Pulmonary artery endothelial cell (primary cell): ENCODE measurements at places on chromosomes 12 and 14. TPM values are rescaled to one million over a fixed set of nuclear protein-coding genes. Genes with fewer than 3 reads are reported as not detected.

CIT gene
- total RNA-seq: 15.8 and 29.7 TPM in 2 replicates

CDKN1B gene
- 49.5 and 56.7 TPM in 2 replicates for total RNA-seq

ZDHHC22 gene
- total RNA-seq: under 0.01 and 0.04 TPM in 2 replicates

NUDT14 gene
- 26.9 and 44.8 TPM in 2 replicates for total RNA-seq

DCD gene
- not detected in 2 replicates for total RNA-seq

CDKL1 gene
- total RNA-seq: 19.9 and 45.8 TPM in 2 replicates

PTHLH gene
- 3.0 and 3.4 TPM in 2 replicates for total RNA-seq

SLC39A5 gene
- total RNA-seq: not detected in 2 replicates

RGS6 gene
- total RNA-seq: not detected in 2 replicates

GALNT8 gene
- total RNA-seq: 0.40 and 2.7 TPM in 2 replicates

ETNK1 gene
- 41.0 and 49.9 TPM in 2 replicates for total RNA-seq

CLEC4C gene
- total RNA-seq: not detected in 2 replicates

KLRG1 gene
- total RNA-seq: 7.9 and 10.0 TPM in 2 replicates

ADAMTS20 gene
- not detected in 2 replicates for total RNA-seq

FOXA1 gene
- total RNA-seq: 0.07 TPM in 1 of 2 replicates, not detected in the other

P2RX4 gene
- total RNA-seq: 70.5 and 80.9 TPM in 2 replicates

TSPAN19 gene
- total RNA-seq: 0.07 and 0.14 TPM in 2 replicates

GYS2 gene
- not detected in 2 replicates for total RNA-seq

XRCC3 gene
- 17.4 and 36.9 TPM in 2 replicates for total RNA-seq

GALNT6 gene
- 75.0 and 112 TPM in 2 replicates for total RNA-seq

SERPINA9 gene
- not detected in 2 replicates for total RNA-seq

CCDC88C gene
- total RNA-seq: 21.2 and 30.5 TPM in 2 replicates

MIP gene
- total RNA-seq: 0.07 and 0.20 TPM in 2 replicates

GPR135 gene
- total RNA-seq: 0.66 and 0.99 TPM in 2 replicates

ABCD2 gene
- under 0.01 TPM in 1 of 2 replicates, not detected in the other for total RNA-seq

SLC38A4 gene
- under 0.01 TPM in 1 of 2 replicates, not detected in the other for total RNA-seq

KRT6C gene
- total RNA-seq: 0.07 TPM in 1 of 2 replicates, not detected in the other

CLMN gene
- total RNA-seq: 3.6 and 4.8 TPM in 2 replicates

RPL10L gene
- total RNA-seq: not detected in 2 replicates

REP15 gene
- total RNA-seq: 1.3 and 3.0 TPM in 2 replicates

CLEC1B gene
- total RNA-seq: 0.18 TPM in 1 of 2 replicates, not detected in the other

KRT83 gene
- total RNA-seq: not detected in 2 replicates

MANSC1 gene
- 9.2 and 10.8 TPM in 2 replicates for total RNA-seq

UNC79 gene
- total RNA-seq: under 0.01 TPM in 1 of 2 replicates, not detected in the other

IRAK3 gene
- total RNA-seq: 9.4 and 15.5 TPM in 2 replicates

LGMN gene
- total RNA-seq: 59.6 and 74.0 TPM in 2 replicates

CLEC2D gene
- 0.42 and 0.79 TPM in 2 replicates for total RNA-seq

HOXC4 gene
- total RNA-seq: not detected in 2 replicates

FGD6 gene
- 15.0 and 17.2 TPM in 2 replicates for total RNA-seq

STYK1 gene
- 21.8 and 25.5 TPM in 2 replicates for total RNA-seq

CACNA1C gene
- not detected in 2 replicates for total RNA-seq

PMCH gene
- total RNA-seq: 0.32 and 0.66 TPM in 2 replicates

METTL25 gene
- total RNA-seq: 10.4 and 10.7 TPM in 2 replicates

LRTM2 gene
- not detected in 2 replicates for total RNA-seq

G2E3 gene
- 14.0 and 34.1 TPM in 2 replicates for total RNA-seq

RTN1 gene
- total RNA-seq: 0.78 and 1.5 TPM in 2 replicates
